Testis (tissue), 5 donors: ENCODE measurements at places on chromosomes 6 and 20. TPM values are rescaled to one million over a fixed set of nuclear protein-coding genes. Genes with fewer than 3 reads are reported as not detected.

Gene CGA
- not detected for total RNA-seq

Gene CYP39A1
- 13.5 TPM for total RNA-seq

Gene MCCD1
- not detected for total RNA-seq

Gene ZNF292
- total RNA-seq, result 53.2 TPM

GRCh38 chr6:72739368-72739779 lies 117.5 kb downstream of the KCNQ5 start:
- no peaks in the 10 kb centered on the region for H3K36me3 ChIP-seq
- no peak overlapping the region for H3K27ac ChIP-seq
- no peak for DNase-seq
- H3K4me1 ChIP-seq, result no peaks in the 10 kb centered on the region
- no peaks in the 10 kb centered on the region for H3K27me3 ChIP-seq

DNA sequence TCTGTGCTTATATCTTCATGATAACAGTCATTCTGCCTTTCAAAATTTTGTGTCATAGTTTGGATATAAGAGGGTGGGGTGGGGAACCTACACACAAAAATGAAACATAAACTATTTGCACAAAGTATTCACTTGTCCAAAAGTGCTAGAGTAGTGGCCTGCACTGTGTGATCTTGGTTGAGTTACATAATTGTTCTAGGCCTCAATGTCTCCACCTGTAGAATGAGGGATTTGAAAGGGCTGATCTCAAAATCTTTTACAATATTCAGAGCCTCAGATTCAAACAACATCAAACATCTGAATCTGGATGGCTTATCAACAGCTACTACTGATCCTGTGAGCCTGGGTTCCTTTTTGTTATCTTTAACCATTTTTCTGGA lies 64.3 kb upstream of the TMEM30A start:
- no peak overlapping the region for H3K4me3 ChIP-seq
- no peaks in the 10 kb centered on the region for H3K27me3 ChIP-seq
- no peaks in the 10 kb centered on the region for H3K36me3 ChIP-seq
- no peak overlapping the region for H3K27ac ChIP-seq
- DNase-seq, result no peak

DNA sequence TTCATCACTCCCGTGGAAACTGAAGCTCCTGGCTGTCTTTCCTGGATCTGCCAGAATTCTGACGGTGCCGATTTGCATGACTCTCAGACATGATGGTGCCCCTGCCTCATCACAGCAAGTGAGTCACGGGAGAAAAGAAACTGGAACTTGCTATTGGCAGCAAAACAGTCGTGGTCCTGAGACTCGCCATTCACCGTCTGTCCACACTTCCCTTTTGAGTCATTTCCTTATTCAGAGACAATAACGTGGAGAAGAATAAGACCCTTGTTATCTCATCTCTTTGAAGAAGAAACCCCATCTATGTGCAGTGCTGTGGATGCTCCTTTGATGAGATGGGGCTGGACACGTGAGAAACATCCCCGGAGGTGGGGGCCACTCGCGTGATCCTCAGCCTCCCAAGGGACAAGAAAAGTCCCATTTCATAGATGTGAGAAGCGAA lies 4.2 kb downstream of the GPR31 start:
- DNase-seq, result no peak
- H3K4me3 ChIP-seq, result no peak overlapping the region

GRCh38 chr20:16490696-16491095 lies 82.6 kb downstream of the KIF16B start:
- no peak overlapping the region for H3K4me3 ChIP-seq
- no peak for DNase-seq
- H3K36me3 ChIP-seq, result no peaks in the 10 kb centered on the region
- H3K27me3 ChIP-seq, result no peaks in the 10 kb centered on the region

- H3K4me3 ChIP-seq, result no peak overlapping the region
- no peaks in the 10 kb centered on the region for H3K4me1 ChIP-seq
- no peaks in the 10 kb centered on the region for H3K27me3 ChIP-seq
- H3K36me3 ChIP-seq, result no peaks in the 10 kb centered on the region
- H3K27ac ChIP-seq, result no peak overlapping the region
These were observed 336.3 kb downstream of the NRN1 start for GRCh38 chr6:5670381-5670780.

- no peaks in the 10 kb centered on the region for H3K36me3 ChIP-seq
- peaks cover 25% of the 10 kb centered on the region for H3K4me1 ChIP-seq
- H3K27me3 ChIP-seq, result no peaks in the 10 kb centered on the region
- no peak overlapping the region for H3K27ac ChIP-seq
- no peak for DNase-seq
- H3K4me3 ChIP-seq, result no peak overlapping the region
These were observed 30.0 kb upstream of the UBR2 start for GRCh38 chr6:42533794-42534193.

DNA sequence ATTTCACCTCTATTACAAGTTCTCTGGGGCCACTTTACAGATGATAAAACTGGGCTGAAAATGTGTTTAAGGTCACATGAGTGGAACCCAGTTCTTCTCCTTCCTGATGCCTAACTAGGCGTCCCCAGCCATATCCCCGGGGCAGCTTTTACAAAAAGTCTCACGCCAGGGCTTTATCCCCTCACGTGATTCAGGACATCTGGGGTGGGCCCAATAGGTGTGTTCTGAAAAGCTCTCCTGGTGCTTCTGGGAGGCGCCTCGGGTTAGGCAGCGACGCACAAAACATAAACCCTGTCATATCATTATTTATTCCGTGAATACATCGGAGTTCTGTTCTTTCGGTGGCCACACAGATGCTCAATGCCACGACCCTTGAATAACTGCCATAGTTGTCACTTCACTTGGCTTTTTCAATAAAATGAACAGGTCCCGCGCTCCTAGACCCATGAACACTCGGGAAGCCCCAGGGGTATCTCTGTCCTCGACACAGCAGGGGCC lies 32.1 kb downstream of the SF3B5 start:
- no peaks in the 10 kb centered on the region for H3K36me3 ChIP-seq
- DNase-seq, result no peak
- H3K27ac ChIP-seq, result no peak overlapping the region
- no peaks in the 10 kb centered on the region for H3K27me3 ChIP-seq
- H3K4me1 ChIP-seq, result peaks cover 10% of the 10 kb centered on the region

- no peak for DNase-seq
- H3K4me3 ChIP-seq, result no peak overlapping the region
- no peaks in the 10 kb centered on the region for H3K4me1 ChIP-seq
- H3K36me3 ChIP-seq, result no peaks in the 10 kb centered on the region
These were observed 82.3 kb upstream of the CD83 start for GRCh38 chr6:14035071-14035847.

DNA sequence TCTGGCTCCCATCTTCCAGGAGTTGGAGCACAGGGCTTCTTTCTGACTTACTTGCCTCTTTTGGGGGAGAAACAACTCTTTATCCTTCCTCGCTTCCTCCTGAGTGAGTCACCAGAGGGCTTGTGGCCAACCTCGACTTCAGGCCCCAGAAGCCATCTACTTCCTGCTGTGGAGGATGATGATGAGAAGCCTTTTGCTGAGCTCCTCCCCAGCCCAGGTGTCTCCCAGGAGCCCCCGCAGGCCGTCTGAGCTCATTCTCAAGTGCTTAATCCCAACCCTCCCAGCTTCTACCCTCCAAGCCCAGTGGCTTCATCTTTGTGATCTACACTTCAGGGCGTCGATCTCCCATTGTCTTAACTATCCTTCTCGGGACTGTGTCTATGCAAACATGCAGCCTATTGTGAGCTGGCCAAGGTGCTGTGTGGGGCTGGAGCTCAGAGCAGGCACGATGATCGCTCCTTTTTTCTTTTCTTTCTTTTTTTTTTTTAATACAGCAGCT lies 27.9 kb downstream of the SDCBP2 start:
- H3K27me3 ChIP-seq, result no peaks in the 10 kb centered on the region
- H3K36me3 ChIP-seq, result no peaks in the 10 kb centered on the region
- no peak for DNase-seq
- H3K4me3 ChIP-seq, result no peak overlapping the region
- H3K4me1 ChIP-seq, result no peaks in the 10 kb centered on the region
- no peak overlapping the region for H3K27ac ChIP-seq

DNA sequence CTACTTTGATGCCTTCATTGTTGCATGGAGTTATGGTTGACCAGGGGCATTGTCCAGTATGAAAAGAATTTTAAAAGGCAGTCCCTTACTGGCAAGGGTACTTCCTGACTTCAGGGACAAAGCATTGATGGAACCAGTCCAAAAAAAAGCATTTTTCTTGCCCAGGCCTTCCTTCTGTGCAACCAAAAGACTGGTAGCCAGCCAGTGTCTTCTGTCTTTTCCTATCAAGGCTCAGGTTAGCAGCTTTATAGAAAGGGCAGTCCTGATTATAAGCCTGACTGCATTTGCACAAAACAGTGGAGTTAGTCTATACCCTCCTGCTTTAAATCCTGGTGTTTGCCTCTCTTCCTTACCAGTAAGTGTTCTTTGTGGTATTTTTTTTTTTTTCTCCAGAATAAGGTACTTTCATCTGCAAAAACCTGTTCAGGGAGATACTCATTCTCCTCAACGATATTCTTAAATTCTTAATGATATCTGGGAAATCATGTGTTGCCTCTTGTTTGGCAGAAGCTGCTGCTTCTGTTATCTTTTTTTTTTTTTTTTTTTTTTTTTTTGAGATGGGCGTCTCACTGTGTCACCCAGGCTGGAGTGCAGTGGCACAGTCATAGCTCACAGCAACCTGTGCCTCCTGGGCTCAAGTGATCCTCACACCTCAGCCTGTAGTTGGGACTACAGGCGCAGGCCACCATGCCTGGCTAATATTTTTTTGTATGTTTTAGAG lies 33.9 kb downstream of the SCAF8 start:
- no peak for DNase-seq
- H3K27me3 ChIP-seq, result no peaks in the 10 kb centered on the region
- H3K4me1 ChIP-seq, result peaks cover 12% of the 10 kb centered on the region
- H3K36me3 ChIP-seq, result no peaks in the 10 kb centered on the region
- no peak overlapping the region for H3K4me3 ChIP-seq

DNA sequence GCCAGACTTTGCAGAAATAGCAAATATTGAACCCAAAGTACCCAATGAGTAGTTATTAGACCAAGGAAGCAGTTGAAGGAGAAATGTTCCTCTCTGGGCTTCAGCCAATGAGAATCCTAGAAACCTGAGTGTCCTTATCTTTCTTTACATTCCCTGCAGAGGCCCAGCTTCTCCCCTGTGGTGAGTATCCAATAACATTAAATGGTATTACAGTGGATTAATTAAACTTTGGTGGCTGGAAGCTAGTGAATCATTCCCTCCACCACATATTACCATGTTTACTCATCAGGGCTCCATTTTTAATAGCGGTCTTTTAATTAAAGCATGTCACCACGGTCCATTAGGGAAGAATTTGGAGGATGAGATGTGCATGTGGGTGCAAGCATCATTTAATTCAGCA lies 74.0 kb downstream of the UNC5CL start:
- H3K4me1 ChIP-seq, result no peaks in the 10 kb centered on the region
- no peak for DNase-seq
- H3K27ac ChIP-seq, result no peak overlapping the region
- no peaks in the 10 kb centered on the region for H3K36me3 ChIP-seq

- peak overlapping the region; percentile 79 for H3K27ac ChIP-seq
- DNase-seq, result no peak
- no peaks in the 10 kb centered on the region for H3K36me3 ChIP-seq
- H3K4me3 ChIP-seq, result peak overlapping the region; percentile 79
- peaks cover 9% of the 10 kb centered on the region for H3K4me1 ChIP-seq
These were observed 425 bp downstream of the HBS1L start for GRCh38 chr6:135054226-135054568.

DNA sequence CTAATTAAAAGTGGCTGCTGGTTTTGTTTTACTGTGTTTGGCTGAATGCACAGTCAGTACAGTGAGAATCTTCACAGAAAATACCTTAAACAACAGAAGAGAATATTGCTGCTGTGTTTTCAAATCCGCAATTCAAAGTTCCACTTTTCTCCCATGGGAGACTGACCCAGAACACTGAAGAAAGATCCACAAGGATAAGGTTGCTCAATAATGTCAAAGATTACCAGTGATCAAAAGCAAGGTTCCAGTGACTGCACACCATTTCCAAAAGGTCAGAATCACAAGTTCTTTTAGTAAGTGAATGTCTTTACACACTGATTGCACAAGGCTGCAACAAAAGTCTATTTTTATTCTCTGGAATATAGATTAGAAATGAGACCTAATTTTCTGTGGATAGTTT lies 82.3 kb downstream of the EPHA7 start:
- H3K4me3 ChIP-seq, result no peak overlapping the region
- no peaks in the 10 kb centered on the region for H3K27me3 ChIP-seq
- no peaks in the 10 kb centered on the region for H3K36me3 ChIP-seq
- no peak overlapping the region for H3K27ac ChIP-seq
- no peak for DNase-seq

- DNase-seq, result no peak
- no peaks in the 10 kb centered on the region for H3K36me3 ChIP-seq
- no peak overlapping the region for H3K27ac ChIP-seq
- H3K27me3 ChIP-seq, result no peaks in the 10 kb centered on the region
- no peak overlapping the region for H3K4me3 ChIP-seq
These were observed 39.4 kb upstream of the SPDEF start for GRCh38 chr6:34595332-34596184.

- no peaks in the 10 kb centered on the region for H3K27me3 ChIP-seq
- DNase-seq, result peak; percentile 33
- H3K27ac ChIP-seq, result no peak overlapping the region
- H3K4me1 ChIP-seq, result no peaks in the 10 kb centered on the region
- H3K4me3 ChIP-seq, result no peak overlapping the region
- no peaks in the 10 kb centered on the region for H3K36me3 ChIP-seq
These were observed 551 bp downstream of the TREML2 start for GRCh38 chr6:41200296-41200900.

DNA sequence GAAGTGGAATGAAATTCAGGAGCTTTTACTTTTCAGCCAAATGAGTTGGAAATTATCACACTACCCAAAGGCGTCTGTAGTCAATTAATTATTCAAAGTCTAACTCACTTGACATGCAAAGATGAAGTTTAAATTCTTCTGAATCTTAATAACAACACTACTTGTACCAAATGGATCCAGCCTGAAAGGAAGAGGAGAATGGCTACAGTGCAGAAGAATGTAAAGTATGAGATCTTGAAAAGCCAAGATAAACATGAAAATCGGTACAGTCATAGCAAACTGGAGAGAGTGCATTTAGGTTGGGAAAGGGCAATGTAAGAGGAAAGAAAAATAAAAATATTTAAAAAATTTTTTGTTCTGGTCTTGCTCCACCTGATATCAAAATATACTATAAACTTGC lies 195.5 kb downstream of the SIM1 start:
- no peaks in the 10 kb centered on the region for H3K27me3 ChIP-seq
- DNase-seq, result no peak
- H3K4me1 ChIP-seq, result no peaks in the 10 kb centered on the region
- no peak overlapping the region for H3K27ac ChIP-seq
- H3K36me3 ChIP-seq, result no peaks in the 10 kb centered on the region

DNA sequence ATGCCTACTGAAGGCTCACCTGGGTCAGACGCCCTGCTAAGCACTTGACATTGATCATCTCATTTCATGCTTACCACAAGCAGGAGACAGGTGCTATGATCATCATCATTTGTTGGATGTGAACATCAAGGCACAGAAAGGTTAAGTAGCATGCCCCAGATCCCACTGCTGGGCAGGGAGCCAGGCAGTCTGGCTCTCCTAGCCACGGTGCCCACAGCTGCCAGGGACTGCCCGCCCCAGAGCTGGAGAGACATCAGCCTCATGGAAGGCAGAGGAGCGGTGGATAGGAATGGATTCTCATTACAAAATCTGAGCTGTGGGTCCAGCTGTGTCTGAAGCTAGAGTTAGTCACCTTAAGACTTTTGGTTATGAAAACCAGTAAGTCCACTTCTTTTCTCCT lies 3.6 kb downstream of the SULF2 start:
- H3K4me1 ChIP-seq, result peaks cover 20% of the 10 kb centered on the region
- H3K27me3 ChIP-seq, result no peaks in the 10 kb centered on the region
- H3K36me3 ChIP-seq, result no peaks in the 10 kb centered on the region
- no peak for DNase-seq
